ENCODE measurements at places on chromosomes 6 and 20.
A peak's percentile ranks its signal among the peaks of the same experiment; 100 is the strongest.

DNA sequence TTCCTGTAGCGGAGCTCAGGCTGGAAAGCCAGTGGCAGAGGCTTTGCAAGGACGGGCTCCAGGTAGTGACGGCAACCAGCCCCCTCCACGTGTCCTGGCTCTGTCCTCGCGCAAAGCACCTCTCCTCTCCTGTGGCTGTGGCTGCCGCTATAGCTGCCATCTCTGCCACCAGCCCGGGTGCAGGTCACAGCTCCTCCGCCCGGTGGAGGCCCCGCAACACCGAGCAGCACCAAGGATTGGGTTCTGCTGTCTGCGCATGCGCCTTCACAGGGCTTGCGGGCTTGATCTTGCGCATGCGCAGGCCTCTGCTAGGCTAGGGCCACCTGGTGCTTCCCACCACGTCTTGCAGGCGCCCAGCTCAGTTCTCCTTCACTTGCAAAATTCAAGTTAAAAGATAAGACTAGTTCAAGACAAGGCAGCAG, 625.4 kb downstream of the QKI start:
- no peak for DNase-seq

DNA sequence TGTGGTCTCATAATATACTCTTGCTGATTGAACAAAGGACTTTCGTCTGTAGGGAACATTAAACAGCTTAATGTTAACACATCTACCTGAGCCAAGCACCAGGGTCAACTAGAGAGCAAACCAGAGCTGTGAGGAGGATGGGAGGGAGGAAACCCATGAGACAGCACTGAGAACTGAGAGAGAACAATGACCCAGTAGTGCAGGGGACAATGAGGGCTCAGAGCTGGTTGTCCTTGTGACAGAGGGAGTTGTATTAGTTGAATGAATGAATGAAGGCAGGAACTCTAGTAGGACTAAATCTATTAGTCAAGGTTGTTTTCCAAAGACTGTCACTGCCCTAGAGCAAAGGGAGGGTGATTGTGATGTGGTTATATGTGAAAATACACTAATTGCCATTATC, 28.2 kb upstream of the GSTA4 start:
- no peak for DNase-seq

GRCh38 chr6:157853902-157854502, 31.0 kb downstream of the SNX9 start:
- no peak for DNase-seq

GRCh38 chr20:62064770-62065673, 659 bp downstream of the TAF4 start:
- DNase-seq, result no peak

- no peak for DNase-seq
Observed at GRCh38 chr6:105137388-105137787, 42.4 kb downstream of the POPDC3 start.

GRCh38 chr6:44618371-44618770, 230.9 kb downstream of the CDC5L start:
- DNase-seq, result no peak

DNA sequence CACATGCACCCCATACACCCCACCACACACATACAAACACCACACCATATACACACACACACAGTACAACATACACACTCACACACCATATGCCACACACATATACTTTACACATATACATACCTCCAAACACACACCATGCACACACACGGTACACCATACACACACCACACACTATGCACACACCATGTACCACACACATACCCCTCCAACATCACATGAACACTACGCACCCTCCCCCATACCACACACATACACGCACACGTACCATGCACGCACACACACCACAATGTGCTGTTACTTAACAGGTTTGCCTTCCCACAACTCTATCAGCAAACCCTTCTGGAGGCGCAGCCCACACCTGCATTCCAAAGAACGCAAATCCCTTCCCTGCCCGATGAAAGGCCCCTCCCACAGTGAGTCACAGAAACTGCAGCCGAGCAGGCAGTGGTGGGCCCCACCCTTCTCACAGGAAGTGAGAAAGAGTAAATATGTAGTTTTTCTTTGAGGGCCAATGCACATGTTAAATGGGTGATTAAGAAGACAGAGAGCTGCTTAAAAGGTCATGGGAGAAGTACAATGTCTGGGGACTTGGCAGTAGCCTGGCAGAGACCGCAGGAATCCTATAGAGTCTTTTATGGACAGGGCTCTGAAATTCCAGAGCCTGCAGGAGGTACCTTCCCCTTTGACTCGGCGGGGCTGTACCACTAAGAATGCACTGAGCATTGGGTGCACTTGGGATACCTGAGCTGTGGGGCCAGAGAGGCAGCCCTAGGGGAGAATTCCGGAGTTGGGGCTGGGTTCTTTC, 34.1 kb upstream of the EZR start:
- peak; percentile 61 for DNase-seq

- no peak for DNase-seq
Observed at GRCh38 chr6:32943864-32944649, 3.2 kb upstream of the HLA-DMB start.

GRCh38 chr6:35043381-35044130, 97.6 kb downstream of the TCP11 start:
- no peak for DNase-seq

- DNase-seq, result no peak
Observed at GRCh38 chr6:168663041-168663440, 222.1 kb downstream of the SMOC2 start.

GRCh38 chr20:50129662-50130355, 16.9 kb upstream of the UBE2V1 start:
- DNase-seq, result peak; percentile 46

GRCh38 chr6:142938510-142938909, 6.5 kb downstream of the HIVEP2 start:
- DNase-seq, result no peak

- no peak for DNase-seq
Observed at GRCh38 chr6:1856381-1856780, 246.7 kb downstream of the FOXC1 start.

DNA sequence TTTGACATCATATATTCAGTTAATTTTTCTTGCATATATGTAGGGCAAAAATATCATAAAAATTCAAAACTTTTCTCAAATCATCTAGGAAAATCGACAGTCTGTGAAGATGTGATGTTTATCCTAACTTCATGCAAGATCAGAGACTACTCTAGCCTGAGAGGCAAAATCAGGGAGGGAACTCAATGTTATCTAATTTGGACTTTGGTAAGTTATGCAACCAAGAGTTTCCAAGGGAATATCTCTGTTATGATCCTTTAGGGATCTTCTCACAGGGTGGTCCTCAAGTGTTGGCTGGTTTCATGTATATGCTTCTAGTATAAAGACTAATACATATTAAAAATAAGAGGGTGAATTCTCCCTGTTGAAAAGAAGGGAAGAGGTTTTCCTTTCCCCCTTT, 723.9 kb downstream of the KHDRBS2 start:
- DNase-seq, result no peak

GRCh38 chr6:20306491-20306890, 94.2 kb upstream of the MBOAT1 start:
- DNase-seq, result no peak

- no peak for DNase-seq
Observed at GRCh38 chr6:88020439-88020838, 27.2 kb upstream of the SPACA1 start.

DNA sequence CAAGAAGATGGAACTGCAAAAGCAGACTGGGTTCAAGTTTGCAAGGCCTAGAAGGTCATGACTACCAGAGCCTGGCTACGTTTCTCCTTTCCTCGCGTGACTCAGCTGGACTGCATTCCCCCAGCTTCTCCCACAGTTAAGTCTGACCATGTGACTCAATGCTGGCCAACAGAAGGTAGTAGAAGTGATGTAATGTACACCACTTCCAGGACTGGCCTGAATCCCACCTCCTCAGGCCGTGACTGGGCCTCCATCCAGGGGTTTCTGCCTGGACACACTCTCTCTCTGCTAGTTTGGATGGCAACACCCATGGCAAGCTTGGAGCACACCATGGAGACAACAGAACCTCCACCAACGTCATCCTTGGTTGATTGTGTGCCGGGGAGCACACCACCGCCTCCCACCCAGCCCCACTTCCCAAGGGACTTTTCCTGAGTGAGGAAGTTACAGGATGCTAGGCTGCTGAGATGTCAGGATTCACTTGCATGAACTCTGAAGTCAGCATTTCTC, 112.0 kb upstream of the CDYL start:
- DNase-seq, result no peak

GRCh38 chr20:21714297-21715192, 9.1 kb downstream of the PAX1 start:
- no peak for DNase-seq

GRCh38 chr20:49647550-49647949, 66.1 kb downstream of the B4GALT5 start:
- no peak for DNase-seq

- no peak for DNase-seq
Observed at GRCh38 chr20:64239449-64240242, 15.9 kb upstream of the PCMTD2 start.

GRCh38 chr6:68343901-68344300, 291.2 kb upstream of the ADGRB3 start:
- DNase-seq, result peak; percentile 62

DNA sequence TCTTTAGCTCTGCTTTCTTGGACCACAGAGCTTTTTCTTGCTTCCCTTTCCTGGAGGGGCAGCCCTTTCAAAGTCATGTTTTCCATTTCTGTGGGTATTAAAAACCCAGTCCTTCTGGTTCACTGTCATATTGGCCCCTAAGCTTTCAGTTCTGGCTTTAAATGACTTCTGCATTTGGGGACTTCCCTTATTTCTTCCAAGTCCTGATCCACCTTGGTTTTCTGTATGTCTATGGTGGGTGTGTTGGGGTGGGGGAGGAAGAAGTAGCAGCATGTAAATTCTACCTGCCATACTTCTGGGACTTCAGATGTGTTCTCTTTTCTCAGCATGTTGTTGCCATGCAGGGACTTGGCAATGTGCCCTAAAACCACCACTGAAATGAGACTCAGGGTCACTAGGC, 77.1 kb upstream of the EMILIN3 start:
- DNase-seq, result no peak

GRCh38 chr6:108446629-108447150, 114.0 kb upstream of the FOXO3 start:
- DNase-seq, result no peak

DNA sequence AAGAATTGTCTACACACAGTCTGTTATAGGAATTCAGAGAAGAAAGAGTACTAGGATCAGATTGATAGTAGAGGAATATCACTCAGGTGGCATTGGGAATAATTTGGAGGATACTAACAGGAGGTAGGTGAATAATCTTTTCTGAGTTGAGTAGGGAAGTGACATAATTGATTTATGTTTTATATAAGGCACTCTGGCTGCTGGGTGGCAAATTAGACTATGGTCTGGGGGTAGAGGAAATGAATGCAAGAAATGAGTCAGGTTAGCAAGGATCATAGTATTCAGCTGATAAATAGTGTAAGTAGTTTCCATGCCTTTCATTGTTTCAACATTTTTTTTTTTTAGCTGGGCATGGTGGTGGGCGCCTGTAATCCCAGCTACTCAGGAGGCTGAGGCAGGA, 113.3 kb downstream of the CDKAL1 start:
- DNase-seq, result no peak

GRCh38 chr6:53361549-53362031, 12.8 kb upstream of the ELOVL5 start:
- no peak for DNase-seq

- no peak for DNase-seq
Observed at GRCh38 chr6:40755749-40756452, 168.7 kb upstream of the LRFN2 start.

GRCh38 chr20:40961686-40962640, 66.7 kb upstream of the TOP1 start:
- DNase-seq, result no peak

DNA sequence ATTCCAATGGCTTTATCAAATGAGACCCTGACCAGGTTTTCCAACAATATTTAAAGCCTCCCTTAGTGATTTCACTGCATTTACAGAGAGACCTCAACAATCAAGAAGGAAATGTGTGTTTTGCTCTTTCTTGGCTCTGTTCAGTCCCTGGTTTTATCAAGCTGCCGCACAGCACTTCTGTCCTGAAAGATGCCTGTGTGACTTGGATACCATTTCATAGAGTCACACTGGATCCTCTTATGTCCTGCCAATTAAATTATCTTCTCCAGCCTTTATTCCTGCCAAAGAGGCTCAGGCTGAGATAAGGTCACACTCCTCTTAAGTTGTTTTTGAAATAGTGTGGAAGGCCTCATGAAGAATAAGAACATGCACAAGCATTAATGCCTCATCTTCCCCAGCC, 197.0 kb upstream of the RNF217 start:
- no peak for DNase-seq

Measured in HEK293T (cell line).